ENCODE measurements at places on chromosomes 7 and 10.

GRCh38 chr7:10940704-10941355, 32.8 kb upstream of the PHF14 start:
- no peak for DNase-seq

GRCh38 chr7:22911889-22912288, 89.2 kb upstream of the TOMM7 start:
- no peak for DNase-seq

GRCh38 chr7:132049462-132050304, 493.3 kb upstream of the PODXL start:
- no peak for DNase-seq

- DNase-seq = no peak
Observed at GRCh38 chr10:101771380-101771779, 4.5 kb downstream of the FGF8 start.

GRCh38 chr7:5296611-5297226, 14.0 kb downstream of the SLC29A4 start:
- DNase-seq = peak; percentile 49

- DNase-seq = no peak
Observed at GRCh38 chr10:84097787-84098353, 41.4 kb upstream of the GHITM start.

- no peak for DNase-seq
Observed at GRCh38 chr10:113042868-113043267, 92.8 kb downstream of the TCF7L2 start.

GRCh38 chr10:32347363-32348022, 535 bp upstream of the EPC1 start:
- peak; percentile 27 for DNase-seq

DNA sequence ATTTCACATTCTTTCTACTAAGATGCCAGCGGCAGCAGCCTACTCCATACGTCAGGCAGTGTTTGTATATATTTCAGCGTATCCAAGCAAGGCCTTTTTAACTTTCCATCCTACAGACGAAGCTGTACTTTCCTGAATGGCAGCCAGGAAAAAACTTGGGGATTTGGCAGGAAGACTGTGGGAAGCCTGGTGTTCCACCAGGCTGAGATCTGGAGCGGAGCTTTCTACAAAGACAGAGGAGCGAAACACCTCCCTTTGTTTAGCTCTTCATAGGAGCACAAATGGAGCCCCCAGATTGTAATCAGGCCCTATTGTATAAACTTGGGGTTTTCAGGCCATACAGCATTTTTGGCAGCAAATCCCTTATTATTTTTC, 143.8 kb downstream of the TES start:
- no peak for DNase-seq

DNA sequence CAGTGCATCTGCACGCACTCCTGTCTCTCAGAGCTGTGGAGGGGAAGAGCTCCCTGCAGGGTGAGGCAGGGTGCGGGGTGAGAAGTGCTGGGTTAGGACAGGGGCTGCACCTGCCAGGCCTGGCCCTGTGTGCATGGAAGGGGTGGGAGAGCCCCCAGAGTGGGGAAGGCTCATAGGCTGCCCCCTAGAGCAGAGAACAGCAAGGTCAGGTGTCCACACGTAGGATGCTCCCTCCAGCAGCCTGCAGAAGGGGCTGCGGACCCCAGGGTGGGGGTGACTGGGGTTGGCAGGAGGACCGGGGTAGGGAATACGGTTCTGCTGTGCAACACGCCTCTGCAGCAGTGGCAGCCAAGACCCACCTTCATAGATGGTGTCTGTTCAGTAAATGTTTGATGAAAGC, 208.6 kb downstream of the PTPRN2 start:
- no peak for DNase-seq

GRCh38 chr7:45873355-45873754, 473 bp upstream of the CCDC201 start:
- no peak for DNase-seq

DNA sequence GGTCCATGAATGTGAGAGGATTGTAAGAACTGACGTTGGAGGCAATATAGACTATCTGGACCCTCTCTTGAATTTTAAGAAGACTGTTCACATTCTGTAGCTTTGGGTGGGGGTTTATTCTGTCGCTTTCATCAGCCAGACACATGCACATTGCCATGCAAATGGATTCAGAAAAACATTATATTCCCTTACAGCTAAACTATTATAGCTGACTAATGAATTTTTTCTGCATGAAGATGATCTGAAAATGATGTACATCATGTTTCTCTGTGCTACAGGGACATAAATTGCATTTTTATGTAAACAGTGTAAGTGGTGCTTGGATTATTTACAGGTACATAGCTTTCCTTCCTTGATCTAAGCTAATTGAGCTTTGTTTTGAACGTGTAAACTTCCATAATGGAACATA, 1.5 kb downstream of the MET start:
- DNase-seq = no peak

Measured in activated CD4-positive, CD25-positive, alpha-beta regulatory T cell (primary cell).